Left renal pelvis (tissue), 4 donors: ENCODE measurements at places on chromosomes 2 and 18.

DNA sequence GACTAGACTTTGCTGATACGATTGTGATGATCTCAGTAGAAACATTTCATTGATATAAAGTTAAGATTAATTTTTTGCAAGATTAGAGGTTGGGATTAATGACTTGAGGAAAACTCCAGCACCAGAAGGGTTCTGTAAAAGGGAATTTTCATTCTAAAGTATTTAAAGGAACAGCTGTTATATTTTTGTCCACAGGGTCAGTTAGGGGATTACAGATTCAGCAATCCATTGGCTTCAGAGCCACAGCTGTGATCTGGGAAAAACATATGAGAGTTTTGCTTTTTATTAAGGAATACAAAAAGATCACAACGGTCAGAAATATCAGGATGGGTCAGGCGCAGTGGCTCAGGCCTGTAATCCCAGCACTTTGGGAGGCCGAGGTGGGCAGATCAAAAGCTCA, 19.6 kb upstream of the REV1 start:
- DNase-seq: no peak

- no peak for DNase-seq
Observed at GRCh38 chr2:2146969-2147900, 183.8 kb downstream of the MYT1L start.

DNA sequence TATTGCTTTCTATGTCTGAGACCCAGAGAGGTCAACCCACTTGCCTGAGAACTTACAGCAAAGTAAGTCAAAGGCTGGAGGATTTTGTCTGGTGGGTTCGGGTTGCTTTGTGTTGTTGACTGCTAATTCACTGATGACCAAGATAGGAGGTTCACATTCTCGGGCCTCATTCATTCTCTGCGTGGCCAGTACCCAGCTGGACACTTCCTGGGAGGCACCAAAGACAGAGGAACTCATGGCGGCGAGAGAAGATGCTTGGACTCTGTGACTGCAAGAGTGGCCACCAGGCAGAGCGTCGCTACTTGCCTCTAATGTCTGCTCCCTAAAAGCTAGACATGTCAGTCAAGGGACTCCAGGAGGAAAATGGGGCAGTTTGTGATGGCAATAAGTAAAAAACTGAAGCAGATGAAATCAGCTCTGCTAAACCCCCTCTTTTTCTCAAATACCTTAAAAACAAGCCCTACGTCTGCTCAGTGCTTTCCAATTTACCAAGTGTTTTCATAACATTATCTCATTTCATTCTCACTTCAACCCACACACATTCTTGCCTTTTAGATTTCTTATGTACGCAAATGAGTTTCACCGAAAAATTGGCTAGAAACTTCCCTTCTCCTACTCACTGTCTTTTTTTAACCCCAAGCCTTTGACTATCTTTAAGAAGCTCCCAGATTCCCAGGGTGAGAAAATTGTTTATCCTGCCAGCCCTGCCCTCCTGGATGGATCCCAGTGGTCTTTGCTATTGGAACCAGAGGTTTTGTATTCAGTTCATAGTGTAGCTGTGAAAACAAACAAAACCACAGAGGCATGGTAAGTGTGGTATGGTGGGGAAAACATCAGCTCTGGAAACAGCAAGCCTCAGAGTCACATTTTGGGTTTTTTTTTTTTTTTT, 4.9 kb upstream of the LBH start:
- DNase-seq: no peak

DNA sequence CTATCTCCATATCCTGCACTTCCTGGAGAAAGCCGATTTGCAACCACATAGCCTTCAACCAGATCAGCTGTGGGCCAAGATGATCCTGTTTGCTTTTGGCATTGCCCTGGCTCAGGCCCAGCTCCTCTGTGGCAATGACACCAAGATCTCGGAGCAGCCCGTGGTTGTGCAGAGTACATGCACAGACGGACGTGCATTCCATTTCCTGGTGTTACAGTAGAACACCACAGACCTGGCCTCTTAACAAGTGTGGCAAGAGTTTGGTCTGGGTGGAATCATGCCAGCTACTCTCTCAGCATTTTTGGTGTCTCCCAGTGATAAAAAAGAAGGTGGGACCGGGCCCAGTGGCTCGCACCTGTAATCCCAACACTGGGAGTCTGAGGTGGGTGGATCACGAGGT, 20.0 kb downstream of the MALT1 start:
- DNase-seq: no peak

DNA sequence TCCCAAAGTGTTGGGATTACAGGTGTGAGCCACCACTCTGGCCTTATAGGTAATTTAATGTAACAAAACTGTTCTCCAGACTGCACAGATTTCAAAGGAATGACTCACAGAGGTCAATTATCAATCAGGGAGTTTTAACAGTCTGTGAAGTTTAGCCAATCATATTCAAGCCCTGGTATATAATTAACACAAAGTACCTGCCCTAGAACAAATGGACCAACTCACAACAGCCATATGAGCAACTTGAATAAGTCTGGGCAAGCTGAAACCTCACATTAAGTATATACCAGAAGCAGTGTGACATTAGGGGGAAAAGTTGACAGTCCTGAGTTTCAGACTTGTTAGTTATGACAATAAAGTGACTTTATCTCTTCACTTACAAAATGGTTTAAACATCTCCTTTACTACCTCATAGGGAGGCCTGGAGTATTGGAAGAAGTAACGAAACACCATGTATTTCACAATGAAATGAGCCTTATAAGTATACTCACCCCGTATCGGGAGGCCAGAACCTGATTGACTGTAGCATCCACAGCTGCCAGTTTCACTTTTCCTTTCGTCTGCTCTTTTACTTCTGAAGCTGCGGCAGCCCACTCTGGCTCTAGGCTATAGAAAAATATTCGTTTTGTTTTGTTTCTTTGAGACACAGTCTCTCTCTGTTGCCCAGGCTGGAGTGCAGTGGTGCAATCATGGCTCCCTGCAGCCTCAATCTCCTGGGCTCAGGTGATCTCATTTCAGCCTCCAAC, 22.2 kb downstream of the PDIA6 start:
- no peak for DNase-seq

- no peak for DNase-seq
Observed at GRCh38 chr2:15307526-15307925, 253.6 kb downstream of the NBAS start.

DNA sequence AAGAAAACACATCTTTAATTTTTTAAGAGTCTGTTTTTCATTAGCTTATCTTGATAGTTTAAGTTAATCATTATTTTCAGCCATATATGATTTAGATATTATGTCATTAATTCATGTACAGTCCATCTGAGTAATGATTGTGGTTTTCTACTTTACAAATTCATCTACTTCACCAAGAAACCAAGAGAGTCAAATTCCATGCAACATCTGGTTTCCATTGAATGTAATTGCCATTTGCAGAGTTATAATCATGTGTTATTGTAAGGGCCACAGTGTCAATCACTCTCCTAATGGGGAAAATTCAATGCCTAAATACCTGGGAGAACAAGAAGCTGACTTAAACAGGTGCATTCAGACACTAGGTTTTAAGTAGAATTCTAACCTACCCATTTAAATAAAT, 217.2 kb upstream of the OSR1 start:
- no peak for DNase-seq

DNA sequence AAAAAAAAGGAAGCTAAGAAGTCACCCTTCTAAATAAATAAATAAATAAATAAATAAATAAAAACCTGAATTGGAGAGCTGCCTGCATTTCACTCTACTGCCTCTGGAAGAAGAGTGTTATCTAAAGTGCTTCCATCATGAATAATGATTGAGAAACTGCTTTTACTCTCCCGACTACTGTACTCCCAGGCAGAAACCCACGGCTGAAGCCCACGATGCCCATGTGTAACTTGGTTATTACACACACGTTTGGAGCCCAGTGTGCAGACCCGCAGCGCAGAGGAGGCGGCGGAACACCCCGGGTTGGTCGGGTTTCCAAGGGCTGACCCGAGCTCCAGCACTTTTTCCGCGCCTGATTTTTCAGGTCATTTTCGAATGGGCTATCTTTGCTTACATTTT, 697 bp upstream of the SPATS2L start:
- DNase-seq: no peak

- no peak for DNase-seq
Observed at GRCh38 chr18:28075501-28075900, 101.4 kb downstream of the CDH2 start.
